ENCODE measurements at places on chromosomes 11 and 22. TPM values are rescaled to one million over a fixed set of nuclear protein-coding genes. Genes with fewer than 3 reads are reported as not detected.

DNA sequence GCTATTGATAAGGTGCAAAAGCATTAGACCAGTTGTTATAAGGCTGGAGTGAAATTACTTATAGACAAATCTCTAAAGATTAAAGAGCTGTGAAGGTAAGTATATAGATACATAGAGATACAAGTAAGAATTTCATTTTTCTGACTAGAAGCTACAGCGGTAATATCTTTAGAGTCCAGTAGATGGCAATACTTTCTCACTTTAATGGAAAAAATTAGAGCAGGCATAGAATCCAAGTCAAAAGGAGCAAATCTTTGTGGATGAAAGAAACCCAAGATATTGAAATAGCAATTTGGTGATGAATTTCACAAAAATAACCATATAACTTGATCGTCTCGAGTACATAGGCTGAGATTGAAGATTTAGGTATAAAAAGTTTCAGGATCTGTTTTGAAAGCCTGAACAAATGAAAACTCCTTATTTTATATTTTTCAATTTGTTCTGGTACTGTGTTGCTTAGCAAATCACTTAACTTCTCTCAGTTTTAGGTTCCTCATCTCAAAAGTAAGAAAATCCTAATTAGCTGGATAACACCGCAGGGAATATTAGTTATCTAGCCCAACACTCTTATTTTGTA, 81.9 kb downstream of the UVRAG start:
- no peak for DNase-seq

DNA sequence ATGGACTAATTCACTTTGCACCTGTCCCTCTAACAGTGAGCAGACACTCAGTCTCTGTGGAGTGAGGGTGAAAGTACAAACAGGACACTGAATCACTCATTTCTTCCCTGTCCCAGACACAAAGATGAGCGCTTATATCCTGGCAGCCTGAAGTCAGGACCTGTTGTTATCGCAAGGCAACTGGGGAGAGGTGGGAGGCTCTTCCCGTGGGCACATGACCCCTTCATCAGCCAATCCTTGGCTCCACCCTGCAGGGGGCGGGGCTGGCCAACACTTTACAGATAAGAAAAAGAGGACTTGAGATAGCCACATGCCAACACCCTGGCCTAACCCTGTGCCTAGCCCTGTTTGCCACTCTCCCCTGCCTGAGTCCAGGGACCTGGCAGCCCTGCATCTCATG, 29.5 kb upstream of the TESMIN start:
- peak; percentile 74 for DNase-seq

DNA sequence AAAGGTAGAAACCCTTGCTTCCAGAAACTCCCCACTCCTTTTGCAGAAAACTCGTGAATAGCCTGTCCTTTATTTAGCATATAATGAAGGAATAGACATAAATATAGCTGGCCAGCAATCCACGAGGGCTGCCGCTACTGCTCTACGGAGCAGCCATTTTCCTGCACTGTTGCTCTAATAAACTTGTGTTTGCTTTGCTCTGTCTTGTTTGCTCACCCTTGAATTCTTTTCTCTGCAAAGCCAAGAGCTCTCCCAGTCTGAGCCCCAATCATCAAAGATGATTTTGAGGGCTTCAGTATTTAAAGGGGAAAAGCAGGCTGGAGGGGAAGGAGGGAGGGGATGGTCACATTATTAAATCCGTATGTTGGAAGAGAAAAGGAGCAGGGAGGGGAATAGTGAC, 16.6 kb upstream of the CHKA start:
- DNase-seq, result no peak

DNA sequence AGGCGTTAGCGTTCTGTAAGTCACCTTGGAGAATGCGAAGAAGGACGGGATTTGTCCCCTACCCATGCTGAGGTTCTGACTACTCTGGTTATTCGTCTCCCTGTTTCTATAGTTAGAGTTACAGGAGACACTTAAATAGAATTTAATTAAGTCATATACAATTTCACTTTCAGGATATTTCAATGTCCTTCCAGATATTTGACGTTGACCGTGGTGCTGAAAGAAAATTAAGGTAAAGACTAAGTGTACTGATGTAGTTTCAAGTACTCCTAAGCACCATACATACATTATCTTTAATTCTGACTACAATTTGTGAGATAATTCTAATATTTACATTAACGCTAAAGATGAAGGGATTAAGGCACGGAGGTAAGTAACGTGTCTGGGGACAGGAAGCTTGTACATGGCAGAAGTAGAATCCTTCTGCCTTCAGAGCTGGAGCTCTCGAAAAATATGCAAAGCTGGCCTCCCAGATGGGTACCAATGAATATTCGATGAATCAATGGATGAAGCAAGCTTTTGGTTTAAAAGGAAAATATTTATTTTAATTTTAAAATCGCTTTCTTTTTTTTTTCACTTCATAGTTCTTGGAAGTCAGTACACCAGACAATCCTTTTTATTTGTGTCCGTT, 539 bp upstream of the SLC36A4 start:
- no peak for DNase-seq

- no peak for DNase-seq
Observed at GRCh38 chr22:45334068-45334467, 24.3 kb downstream of the FAM118A start.

GRCh38 chr22:41078931-41079330, 13.5 kb upstream of the EP300 start:
- no peak for DNase-seq

OR52A1 gene
- not detected for total RNA-seq

- DNase-seq, result no peak
Observed at GRCh38 chr11:23789938-23790371, 706.9 kb upstream of the LUZP2 start.

DNA sequence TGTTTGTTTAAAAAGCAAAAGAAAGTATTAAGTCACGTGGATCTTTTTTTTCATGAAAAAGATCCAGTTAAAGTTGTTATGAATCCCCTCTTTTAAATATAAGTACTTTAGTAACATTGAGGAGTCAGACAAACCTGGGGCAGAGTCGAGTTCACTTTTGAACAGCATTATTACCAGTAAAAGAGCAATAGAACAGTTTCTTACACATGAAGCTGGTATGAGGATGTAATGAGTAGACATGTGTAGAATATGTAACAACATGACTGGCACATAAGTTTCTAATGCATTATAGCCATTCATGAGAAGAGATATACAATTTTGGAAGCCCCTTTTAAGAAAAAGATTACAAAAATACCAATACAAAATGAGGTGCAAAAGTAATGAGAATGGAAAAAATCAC, 7.6 kb upstream of the MUC15 start:
- no peak for DNase-seq

- no peak for DNase-seq
Observed at GRCh38 chr11:77093056-77093891, 9.4 kb upstream of the OMP start.

DNA sequence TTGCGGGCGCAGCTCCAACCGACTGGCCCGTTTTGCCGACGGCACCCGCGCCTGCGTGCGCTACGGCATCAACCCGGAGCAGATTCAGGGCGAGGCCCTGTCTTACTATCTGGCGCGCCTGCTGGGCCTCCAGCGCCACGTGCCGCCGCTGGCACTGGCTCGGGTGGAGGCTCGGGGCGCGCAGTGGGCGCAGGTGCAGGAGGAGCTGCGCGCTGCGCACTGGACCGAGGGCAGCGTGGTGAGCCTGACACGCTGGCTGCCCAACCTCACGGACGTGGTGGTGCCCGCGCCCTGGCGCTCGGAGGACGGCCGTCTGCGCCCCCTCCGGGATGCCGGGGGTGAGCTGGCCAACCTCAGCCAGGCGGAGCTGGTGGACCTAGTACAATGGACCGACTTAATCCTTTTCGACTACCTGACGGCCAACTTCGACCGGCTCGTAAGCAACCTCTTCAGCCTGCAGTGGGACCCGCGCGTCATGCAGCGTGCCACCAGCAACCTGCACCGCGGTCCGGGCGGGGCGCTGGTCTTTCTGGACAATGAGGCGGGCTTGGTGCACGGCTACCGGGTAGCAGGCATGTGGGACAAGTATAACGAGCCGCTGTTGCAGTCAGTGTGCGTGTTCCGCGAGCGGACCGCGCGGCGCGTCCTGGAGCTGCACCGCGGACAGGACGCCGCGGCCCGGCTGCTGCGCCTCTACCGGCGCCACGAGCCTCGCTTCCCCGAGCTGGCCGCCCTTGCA, 1.0 kb downstream of the FJX1 start:
- peak; percentile 30 for DNase-seq

DGCR6 gene
- total RNA-seq, result 10.2 TPM

PACSIN3 gene
- total RNA-seq, result 159 TPM

DNA sequence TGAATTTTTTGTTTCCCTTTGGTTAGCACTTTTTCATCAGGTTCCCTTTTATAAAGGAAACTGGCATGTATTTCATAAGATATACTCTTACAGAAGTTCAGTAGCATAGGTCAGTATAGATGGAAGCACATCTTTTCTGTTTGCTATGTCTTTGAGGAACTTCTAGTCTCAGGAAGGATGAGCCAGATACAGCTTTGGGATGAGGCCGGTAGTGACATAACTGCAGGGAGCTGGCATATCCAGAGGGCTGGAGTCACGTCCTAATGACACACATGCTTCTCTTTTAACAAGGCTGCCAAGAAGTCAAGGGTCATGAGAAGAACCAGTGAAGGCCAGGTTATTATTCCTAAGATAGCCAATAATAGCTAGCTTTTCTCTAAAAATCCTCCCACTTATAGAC, 33.3 kb upstream of the ADSL start:
- no peak for DNase-seq

FAM180B gene
- total RNA-seq, result 0.19 TPM

- no peak for DNase-seq
Observed at GRCh38 chr11:122690801-122691548, 35.5 kb downstream of the UBASH3B start.

DNA sequence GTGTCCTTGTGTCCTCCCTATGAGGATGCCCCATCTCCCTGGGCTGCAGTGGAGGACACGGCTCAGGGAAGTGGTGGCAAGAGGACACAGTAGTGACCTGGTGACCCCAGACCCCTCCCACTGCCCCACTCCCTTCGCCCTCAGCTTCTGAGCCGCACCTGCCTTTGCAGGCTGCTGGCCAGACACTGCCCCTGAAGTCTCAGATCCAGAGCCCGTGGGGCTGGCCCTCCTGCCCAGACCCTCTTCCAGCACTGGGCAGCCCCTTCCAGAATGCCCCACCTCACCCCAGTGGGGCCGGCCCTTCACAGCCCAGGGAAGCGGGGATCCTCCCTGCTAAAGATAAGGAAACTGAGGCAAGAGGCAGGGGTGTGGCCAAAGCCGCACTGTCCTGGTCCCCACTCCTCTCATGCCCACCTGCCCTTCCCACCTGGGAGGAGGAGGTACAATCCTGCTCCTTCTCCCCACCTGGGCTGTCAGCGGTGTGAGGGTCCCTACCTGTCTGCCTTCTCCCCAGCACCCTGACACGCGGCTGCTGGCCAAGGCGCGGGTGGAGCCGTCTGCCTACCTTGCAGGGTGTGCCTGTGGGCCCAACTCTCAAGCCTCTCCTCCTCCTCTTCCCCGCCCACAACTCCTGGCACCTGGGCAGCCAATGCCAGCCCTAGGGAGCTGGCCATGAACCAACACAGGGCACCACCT, 17.3 kb downstream of the TRPM5 start:
- DNase-seq, result no peak

DNA sequence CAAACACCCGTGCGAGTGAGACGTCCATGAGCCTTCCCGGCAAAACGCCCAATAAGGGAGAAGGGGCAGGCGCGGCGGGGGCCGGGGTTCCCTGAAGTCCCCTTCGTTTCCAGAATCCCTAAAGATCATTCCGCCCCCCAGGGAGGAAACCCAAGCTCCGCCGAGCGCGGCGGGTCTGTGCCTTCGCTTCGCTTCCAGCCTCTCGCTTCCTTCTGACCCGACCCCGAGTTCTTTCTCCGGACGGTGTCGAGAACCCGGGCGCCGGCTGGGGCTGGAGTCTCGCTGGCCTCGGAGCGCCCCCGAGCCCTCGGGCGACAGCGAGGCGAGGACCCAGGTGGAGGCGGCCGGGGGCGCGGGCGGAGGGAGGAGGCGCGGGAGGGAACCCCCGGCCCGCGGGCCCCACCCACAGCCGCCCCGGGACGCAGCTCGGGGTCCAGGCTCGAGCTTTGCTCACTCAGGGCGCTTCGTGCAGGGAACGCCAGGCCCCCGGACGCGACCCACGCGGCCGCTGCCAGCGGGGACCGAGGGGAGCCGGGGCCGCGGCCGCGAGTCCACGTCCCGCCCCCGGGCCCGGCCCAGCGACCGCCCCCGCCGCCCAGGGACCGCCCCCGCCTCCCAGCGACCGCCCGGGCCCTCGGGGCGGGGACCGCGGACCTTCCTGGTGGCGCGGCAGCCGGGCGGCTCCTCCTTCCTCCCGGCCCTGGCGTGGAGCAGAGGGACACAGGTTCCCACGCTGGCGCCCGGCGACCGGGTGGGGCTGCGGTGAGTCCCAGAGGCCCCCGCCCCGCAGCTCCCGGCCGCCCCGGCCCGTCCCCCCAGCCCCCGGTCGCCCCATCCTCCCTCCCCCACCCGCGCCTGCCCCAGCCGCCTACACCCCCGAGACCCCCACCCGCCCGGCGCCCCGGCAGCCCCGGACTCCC, at the start of gene PGGHG:
TSS of gene PGGHG (plus strand) at position 649 of the 920 bp plus-strand sequence. CDS start 691 bp downstream, outside the sequence.
- DNase-seq, result peak; percentile 88

CATSPER1 gene
- not detected for total RNA-seq

DNA sequence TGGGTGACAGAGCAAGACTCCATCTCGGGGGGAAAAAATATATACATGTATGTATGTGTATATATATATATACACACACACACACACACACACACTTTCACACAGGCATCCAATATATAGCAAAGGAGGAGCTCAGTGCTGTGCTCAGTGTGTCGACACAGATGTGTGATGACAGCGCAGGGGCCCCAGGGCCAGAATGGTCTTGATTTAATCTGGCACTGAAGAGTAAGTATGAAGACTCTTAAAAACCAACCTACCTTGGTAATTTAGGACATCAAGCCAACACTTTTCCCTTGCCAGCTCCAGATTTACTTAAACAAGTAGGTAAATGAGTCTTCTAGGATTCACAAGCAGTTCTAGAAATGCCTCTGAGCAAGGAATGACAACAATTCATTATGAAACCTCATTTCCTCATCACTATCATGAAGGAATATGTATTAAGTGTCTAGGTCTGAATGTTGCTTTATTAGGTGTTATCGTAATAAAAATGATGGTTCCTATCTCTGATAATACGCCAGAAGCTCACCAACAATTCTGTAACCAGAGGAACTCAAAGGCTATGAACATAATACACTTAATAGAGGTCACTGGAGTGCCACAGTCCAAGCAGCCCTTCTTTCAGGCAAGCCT, 71.5 kb downstream of the SGSM3 start:
- no peak for DNase-seq

DNA sequence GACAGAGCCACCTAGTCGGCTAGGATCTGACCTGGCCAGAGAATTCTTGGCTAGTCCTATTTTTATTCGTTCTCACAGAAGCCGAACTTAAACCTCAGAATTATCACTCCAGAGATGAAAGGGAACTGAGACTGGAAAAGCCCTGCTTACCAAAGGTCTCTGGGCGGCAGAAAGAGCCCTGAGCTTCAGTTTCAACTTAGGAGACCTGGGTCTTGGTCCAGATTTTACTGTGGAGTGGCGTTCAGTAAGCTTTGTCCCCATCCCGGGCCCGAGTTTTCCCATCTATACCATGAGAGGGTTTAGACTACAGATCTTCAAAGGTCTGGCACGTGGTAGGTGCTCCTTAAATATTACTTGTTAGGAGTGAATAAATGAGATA, 516 bp downstream of the NEU3 start:
- no peak for DNase-seq
